Pulmonary artery endothelial cell (primary cell): ENCODE measurements at places on chromosomes 3 and 15.

DNA sequence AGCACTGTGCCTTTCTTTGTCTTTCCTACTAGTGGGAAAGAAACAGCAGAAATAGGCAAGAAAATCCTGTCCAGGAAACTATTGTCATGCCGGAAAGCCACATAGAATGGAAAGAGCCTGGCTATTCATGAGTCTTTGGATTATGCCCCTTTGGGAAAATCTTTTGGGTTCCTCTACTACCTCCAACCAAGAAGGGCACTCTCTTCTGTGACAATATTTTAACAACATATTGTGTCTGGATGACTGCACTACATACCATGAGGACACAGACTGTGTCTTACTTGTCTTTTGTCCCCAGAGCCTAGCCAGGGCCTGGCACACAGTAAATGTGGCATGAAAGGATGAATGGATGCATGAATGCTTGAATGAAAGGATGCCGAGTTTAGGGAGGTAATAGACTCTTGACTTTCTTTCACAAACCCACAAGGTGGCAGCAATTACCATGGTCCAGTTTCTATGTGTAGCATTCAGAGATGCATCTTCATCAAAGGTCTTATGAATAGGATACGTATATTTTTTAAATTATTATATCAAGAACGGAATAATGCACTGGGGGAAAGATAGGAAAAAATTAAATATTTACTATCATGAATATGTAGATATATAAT, 30.3 kb downstream of the ARL14 start:
- peak; percentile 17 for DNase-seq

GRCh38 chr15:42136513-42136912, 19.9 kb downstream of the PLA2G4F start:
- no peak for DNase-seq

GRCh38 chr3:55235416-55235815, 251.7 kb downstream of the WNT5A start:
- no peak for DNase-seq

GRCh38 chr3:177102553-177102952, 94.7 kb downstream of the TBL1XR1 start:
- no peak for DNase-seq

- DNase-seq: no peak
These were observed 7.6 kb upstream of the APBA2 start for GRCh38 chr15:28878209-28878608.

- no peak for DNase-seq
These were observed 35.0 kb downstream of the ST6GAL1 start for GRCh38 chr3:186965141-186965879.

GRCh38 chr15:49646891-49647290, 26.0 kb downstream of the DTWD1 start:
- no peak for DNase-seq

GRCh38 chr3:126312341-126312740, 44.9 kb downstream of the KLF15 start:
- DNase-seq: no peak

- no peak for DNase-seq
These were observed 3.2 kb downstream of the ZDHHC19 start for GRCh38 chr3:196207833-196208607.

DNA sequence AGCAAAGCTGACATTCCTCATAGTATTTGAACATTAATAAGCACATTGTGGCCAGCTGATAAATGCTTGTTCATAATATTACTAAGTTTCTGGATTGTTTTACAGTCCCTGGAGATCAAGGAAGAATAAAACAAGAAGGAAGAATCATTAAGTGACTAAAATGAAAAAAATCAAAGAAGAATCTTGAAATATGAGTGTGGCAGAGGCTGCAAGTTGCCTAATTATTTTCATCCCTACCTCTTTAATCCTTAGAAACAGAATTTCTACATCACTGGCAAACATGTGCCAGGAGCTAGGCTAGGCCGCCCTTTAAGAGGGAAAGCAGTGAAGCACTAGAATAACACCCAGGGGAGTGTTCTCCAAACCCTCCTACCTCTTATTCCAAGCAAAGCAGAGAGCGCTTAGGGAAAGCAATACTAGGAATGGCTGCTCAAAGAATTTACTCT, 98.9 kb downstream of the MAGI1 start:
- DNase-seq: no peak

GRCh38 chr3:88991496-88991895, 115.9 kb upstream of the EPHA3 start:
- DNase-seq: no peak

DNA sequence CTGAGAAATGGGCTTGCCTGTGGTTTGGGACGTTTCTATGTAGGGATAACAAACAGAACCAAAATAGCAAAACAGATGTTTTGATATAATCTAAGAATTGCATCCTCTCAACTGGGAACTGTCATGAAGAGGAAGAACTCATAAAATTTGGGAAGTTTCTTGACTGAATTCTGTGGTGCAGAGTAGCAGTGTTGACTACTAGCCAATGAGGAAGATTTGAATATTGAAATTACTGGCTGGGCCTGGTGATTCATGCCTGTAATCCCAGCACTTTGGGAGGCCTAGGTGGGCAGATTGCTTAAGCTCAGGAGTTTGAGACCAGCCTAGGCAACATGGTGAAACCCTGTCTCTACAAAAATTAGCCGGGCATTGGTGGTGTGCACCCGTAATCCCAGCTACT, 42.2 kb downstream of the ZNF609 start:
- no peak for DNase-seq

- no peak for DNase-seq
These were observed 8.2 kb downstream of the XYLB start for GRCh38 chr3:38354588-38355330.

- DNase-seq: no peak
These were observed 106.6 kb downstream of the ARPP21 start for GRCh38 chr3:35745802-35746484.

DNA sequence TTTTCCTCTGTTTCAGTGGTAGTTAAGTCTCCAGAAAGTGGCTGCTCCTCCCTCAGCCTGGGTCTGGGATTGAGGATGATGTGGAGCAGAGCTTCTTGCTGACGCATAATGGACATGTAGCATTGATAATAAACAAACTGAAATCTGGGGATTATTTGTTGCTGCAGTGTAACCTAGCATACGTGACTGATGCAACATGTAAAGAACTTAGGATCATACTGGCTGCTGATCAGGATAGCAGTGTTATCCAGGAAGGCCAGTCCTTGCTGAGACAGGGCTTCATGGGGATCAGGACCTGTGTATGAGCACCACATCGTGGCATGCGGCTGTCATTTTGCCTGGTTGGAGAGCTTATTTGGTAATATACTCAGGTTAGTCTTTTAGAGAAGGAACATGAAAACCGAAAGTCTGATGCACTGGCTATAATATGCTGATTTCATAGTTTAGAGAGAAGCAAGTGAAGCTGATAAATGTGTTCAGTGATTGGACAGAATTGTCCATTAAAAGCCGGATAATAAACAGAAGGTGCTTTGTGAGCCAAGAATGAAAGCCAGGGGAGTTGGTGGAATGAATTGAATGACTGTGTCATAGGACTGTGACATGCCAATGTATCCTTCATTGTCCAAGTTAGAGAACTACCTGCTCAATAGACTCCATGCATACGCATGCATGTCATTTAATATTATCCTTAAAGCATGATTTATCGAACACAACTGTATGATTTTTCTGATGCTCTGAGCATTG, 4.1 kb downstream of the MINAR1 start:
- DNase-seq: no peak

DNA sequence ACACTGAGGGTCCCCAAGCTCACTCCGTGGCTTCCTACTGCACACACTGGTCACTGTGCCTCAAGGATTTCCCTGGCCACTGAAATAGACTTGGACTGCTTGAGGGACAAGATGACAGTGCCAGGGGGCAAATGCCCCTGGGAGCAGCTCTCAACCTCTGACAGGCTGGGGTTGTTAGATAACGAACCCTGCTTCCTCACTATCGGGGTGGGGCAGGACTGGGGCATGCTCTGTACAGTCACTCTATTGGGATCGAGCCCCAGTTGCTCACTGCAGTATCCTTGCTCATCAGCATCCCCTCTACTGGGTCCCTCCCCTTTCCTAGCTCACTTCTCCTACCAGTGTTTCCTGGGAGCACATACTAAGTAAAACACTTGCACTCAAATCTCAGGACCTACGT, 610.8 kb downstream of the NTRK3 start:
- no peak for DNase-seq

GRCh38 chr3:12727481-12727880, 31.6 kb downstream of the TMEM40 start:
- no peak for DNase-seq

GRCh38 chr15:90495067-90495466, 34.7 kb upstream of the CRTC3 start:
- no peak for DNase-seq

DNA sequence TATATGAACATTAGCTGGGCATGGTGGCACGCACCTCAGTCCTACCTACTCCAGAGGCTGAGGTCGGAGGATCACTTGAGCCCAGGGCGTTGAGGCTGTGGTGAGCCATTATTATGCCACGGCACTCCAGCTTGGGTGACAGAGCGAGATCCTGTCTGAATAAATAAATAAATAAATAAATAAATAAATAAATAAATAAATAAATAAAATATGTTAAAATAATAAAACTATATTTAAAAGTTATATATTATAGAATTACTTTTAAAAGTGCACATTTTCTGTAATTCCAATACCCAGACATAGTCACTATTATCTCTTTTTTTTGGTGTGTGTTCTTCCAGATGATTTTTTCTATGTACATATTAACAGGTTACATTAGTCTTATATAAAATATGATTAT, 382.0 kb upstream of the ROBO2 start:
- DNase-seq: no peak

- DNase-seq: no peak
These were observed 335.3 kb upstream of the ARHGEF26 start for GRCh38 chr3:153785901-153786300.

GRCh38 chr15:92383519-92384324, 10.0 kb upstream of the ST8SIA2 start:
- no peak for DNase-seq

GRCh38 chr3:112477891-112478290, 21.4 kb downstream of the BTLA start:
- DNase-seq: no peak

DNA sequence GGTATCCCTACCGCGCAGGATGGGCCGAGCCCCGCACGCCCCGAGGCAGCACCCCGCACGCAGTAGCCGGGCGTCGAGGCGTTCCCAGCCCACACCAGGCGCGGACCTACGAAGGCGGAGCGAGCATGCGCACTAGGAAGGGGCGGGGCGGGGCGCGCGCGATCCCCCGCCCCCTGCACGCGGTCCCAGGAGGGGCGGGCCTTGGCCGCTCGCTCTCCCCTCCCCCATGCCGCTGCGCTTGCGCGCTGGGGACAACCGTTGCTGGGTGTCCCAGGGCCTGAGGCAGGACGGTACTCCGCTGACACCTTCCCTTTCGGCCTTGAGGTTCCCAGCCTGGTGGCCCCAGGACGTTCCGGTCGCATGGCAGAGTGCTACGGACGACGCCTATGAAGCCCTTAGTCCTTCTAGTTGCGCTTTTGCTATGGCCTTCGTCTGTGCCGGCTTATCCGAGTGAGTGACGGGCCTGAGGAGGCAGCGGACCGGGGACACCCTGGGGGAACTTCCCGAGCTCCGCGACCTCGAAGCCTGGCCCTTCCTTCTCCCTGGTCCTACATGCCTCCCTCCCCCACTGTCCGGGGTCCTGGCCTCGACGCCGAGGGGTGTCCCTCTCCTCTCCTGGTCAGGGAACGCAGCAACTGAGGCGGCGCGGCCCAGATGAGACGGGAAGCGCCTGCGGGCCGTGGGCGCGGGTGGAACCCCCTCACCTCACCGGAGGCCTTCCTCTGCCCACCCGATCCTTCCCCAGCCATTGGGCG, at the start of gene SPESP1:
SPESP1 (plus strand) TSS at position 258 of the 755 bp plus-strand sequence; CDS start at position 387, 129 bp downstream.
- DNase-seq: peak; percentile 4

- DNase-seq: no peak
These were observed 53.3 kb upstream of the SNRK start for GRCh38 chr3:43233062-43233461.

- DNase-seq: no peak
These were observed 287.3 kb downstream of the XXYLT1 start for GRCh38 chr3:194983620-194984019.

GRCh38 chr3:16050641-16051467, 123.6 kb upstream of the GALNT15 start:
- DNase-seq: no peak

DNA sequence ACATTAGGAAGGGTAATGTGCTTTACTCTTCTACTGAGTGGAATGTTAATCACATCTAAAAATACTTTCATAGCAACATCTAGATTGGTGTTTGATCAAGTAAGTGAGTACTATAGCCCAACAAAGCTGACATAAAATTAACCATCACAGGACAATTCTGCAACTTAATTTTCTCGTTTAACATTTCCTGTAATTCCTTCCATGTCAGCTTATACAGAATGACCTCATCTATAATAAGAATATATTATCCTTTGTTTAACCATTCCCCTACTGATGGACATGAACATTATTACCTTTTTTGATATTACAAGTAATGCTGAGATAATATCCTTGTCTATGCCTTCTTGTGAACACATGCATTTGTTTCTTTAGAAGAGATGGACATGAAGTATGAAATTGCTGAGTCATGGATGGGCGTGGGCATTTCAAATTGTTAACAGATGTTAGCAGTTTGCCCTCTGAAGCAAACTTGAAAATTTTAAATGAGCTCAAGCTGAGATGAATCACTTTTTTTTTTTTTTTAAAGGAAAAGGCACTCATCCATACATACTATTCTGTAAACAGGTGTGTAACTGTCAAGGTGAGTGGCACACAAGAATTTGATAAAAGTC, 85.1 kb downstream of the OXNAD1 start:
- DNase-seq: no peak

DNA sequence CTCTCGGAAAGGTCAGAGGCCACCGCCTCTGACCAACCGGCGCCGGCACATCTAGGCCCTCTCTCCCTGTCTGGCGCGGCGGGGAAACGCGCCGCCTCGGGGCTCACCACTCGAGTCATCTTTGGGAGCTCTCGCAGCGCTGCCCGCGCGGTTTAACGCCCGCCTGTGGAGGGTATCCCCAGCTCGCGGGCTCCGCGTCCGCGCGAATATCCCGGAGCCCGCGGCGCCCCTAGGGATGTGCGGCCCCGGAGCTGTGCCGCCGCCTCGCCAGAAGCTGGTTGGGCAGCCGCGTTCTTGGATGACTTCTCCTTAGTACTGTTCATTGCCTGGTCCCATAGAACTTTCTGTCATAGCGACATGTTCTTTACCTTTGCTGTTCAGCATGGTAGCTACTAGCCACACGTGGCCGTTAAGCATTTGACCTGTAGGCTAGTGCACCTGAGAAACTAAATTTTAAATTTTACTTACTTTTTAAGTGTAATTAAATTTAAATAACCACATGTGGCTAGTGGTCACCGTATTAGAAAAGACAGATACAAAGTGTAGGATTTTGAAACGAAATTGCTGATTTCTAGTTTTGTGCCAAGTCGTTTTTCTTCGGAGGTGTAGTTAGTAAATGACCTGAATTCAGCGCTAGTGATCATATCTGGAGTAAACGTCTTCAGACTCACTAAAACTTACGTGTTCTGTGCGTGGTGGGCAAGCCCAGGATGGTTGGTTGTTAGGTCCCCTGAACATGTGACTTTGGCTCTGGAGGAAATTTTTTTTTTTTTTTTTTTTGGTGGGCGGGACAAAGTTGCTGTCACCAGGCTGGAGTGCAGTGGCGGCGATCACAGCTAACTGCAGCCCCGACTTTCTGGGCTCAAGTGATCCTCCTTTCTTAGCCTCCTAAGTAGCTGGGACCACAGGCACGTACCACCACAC, 835 bp downstream of the ARIH2 start:
- DNase-seq: no peak
